ENCODE measurements at places on chromosomes 2 and 18. TPM values are rescaled to one million over a fixed set of nuclear protein-coding genes. Genes with fewer than 3 reads are reported as not detected.
A peak's percentile ranks its signal among the peaks of the same experiment; 100 is the strongest.

Gene SLC16A14
- total RNA-seq: not detected

Gene THUMPD2
- 18.2 TPM for total RNA-seq

Gene DGUOK
- 127 TPM for total RNA-seq

Gene MTCL1
- total RNA-seq: 39.6 TPM

Gene IL37
- not detected for total RNA-seq

Gene POTEC
- 0.98 TPM for total RNA-seq

Gene CD8B2
- not detected for total RNA-seq

Gene MATN3
- total RNA-seq: 13.4 TPM

Gene SLC5A7
- not detected for total RNA-seq

Gene CRYBA2
- total RNA-seq: not detected

Gene ASB1
- total RNA-seq: 43.2 TPM

Gene CPO
- not detected for total RNA-seq

Gene ABCG8
- not detected for total RNA-seq

GRCh38 chr18:79147014-79147413 lies 77.8 kb downstream of the ATP9B start:
- DNase-seq: no peak

GRCh38 chr2:32572737-32573136 lies 55.1 kb upstream of the TTC27 start:
- DNase-seq: peak; percentile 10

DNA sequence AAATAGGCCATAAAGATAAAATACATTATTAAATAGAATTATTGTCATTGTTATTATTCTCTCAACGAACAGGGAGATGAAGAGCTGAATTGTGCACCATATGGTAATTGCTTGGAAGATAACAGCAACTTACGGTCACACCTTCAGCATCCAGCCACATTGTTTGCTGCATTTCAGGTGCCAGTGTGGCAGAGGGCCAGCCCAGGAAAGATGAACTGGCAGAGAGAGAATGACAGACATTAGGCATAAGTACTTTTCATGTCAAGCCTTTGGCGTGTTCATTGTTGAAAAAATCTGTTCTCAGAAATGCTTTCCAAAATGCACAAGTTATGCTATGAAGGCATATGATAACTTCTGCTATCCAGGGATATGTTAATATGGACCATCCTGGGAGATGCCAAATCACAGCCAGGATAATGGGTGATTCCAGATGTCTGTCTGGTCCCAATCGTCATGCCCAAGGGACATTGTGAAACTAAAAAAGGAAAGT lies 748.6 kb upstream of the PIK3C3 start:
- no peak for DNase-seq

- DNase-seq: no peak
Observed at GRCh38 chr2:238459081-238459629, 32.4 kb downstream of the ASB1 start.

DNA sequence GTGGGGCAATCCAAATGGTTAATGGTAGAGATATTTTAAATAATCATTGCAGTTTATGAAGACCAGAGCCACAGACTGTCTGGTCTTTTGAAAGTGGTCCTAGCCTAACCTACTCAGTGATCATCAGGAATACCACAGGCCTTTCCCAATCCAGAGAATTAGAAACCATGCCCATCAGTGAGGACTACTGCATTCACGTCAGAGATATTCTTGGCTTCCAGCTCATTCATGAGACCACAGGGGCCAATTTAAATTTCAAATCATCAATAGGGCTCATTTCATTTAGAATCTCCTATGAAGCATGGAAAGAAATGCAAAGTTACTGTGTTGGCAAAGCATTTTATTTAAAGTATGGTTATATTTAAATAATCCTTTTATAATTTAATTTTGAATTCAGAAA lies 362.3 kb upstream of the KCNJ3 start:
- no peak for DNase-seq

DNA sequence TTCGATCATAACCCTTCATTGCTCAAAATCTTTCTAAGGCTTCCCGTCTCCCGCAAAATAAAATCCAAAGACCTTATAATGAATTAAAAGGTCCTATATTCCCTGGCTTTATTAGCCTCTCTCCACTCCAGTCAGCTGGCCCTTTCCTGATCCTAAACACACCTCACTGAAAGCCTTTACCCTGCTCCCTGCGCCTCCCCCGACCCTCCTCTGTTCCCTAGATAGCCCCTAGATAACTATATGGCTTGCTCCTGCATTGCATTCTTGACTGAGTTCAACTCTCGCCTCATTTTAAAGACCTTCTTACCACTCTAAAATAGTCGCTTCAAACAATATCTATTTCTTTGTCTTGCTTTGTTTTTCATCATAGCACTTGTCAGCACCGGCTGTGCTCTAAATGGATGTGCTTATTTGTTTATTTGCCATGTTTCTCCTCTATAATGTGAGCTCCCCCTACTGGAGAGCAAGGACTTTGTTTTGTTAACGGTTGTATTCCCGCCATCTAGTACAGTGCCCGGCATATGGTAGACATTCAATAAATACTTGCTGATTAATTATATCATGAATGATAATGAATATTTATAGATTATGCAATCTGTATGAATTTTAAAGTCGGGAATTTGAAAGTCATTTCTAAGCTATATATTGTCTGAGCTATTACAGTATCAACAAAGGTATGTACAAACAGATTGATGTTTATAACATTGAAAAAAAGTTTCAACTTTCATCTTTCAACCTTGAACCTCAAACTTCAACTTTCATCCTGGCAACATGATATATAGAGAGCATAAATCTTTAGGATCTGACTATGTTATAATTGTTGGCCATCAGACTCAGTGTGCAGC lies 32.4 kb upstream of the VIT start:
- peak; percentile 75 for DNase-seq

DNA sequence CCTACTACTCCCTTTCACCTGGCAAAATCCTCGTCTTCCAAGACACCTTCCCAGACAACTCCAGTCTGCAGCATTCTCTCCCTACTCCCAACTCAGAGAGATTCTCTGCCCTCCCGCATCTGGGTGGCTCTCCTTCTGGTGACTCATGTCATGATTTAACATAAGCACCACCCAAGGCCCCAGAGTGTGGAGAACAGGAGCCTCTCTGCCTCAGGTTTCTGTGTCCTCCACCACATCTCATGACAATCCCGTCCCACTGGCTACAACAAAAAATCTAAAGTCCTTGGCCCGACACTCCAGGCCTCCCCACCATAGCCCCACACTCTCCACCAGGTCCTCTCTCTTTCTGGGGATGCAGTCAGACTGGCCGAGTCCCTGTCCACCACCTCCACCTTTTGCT lies 197.1 kb downstream of the BCL11A start:
- no peak for DNase-seq

GRCh38 chr18:13281406-13281805 lies 62.8 kb downstream of the LDLRAD4 start:
- no peak for DNase-seq

GRCh38 chr2:241893265-241893664 lies 23.7 kb downstream of the RTP5 start:
- no peak for DNase-seq

GRCh38 chr2:191593622-191594385 lies 84.1 kb upstream of the NABP1 start:
- peak; percentile 73 for DNase-seq

DNA sequence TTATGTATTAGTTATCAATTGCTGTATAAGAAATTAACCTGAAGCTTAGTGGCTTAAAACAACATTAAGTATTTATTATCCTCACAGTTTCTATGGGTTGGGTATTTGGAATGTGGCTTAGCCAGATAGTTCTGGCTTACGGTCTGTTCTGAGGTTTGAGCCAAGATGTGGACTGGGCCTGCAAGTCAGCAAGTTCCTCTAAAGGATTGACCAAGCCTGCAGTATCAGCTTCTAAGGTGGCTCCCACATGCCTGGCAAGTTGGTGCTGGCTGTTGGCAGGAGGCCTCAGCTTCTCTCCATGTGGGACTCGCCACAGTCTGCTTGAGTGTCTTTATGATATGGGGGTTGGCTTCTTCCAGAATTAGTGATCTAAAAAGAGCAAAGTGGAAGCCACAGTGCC lies 45.0 kb upstream of the TCF4 start:
- DNase-seq: no peak

DNA sequence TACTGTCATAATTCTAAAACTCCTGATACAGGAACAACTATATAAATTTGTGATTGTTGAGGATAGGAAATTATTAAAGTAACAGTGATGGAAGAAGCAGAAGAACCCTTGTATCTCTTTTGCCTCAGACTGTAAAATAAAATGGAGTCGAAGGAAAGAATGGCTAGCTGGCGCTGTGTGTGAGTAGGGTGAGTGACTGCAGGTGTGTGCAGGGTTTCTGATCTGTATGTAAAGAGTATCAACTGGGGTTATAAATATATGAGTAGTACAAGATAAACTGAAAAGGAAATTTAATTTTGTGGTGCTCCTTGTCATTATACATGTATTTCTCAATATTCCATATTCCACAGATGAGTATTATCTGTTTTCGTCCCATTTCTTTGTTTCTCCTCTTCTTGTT lies 15.2 kb downstream of the POLI start:
- DNase-seq: no peak

DNA sequence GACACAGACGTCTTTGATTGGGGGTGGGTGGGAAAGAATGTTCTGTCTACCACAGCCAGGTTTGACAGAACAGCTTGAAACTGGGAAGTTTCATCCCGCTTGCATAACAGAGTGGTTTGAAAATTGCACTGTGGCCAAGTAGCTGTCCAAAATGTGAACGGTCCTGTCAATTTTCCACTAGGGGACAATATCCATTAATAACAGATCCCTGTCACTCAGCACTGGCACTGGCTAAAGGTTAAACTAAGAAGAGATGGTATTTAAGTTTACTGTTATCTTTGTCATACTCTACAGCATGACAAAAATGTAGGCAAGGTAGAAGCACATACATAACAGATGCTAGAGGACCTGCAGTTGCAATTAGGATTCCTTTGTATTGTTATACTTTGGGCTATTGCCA lies 55.6 kb upstream of the ACMSD start:
- peak; percentile 23 for DNase-seq

- DNase-seq: no peak
Observed at GRCh38 chr2:172083628-172084394, 1.5 kb upstream of the DLX1 start.

DNA sequence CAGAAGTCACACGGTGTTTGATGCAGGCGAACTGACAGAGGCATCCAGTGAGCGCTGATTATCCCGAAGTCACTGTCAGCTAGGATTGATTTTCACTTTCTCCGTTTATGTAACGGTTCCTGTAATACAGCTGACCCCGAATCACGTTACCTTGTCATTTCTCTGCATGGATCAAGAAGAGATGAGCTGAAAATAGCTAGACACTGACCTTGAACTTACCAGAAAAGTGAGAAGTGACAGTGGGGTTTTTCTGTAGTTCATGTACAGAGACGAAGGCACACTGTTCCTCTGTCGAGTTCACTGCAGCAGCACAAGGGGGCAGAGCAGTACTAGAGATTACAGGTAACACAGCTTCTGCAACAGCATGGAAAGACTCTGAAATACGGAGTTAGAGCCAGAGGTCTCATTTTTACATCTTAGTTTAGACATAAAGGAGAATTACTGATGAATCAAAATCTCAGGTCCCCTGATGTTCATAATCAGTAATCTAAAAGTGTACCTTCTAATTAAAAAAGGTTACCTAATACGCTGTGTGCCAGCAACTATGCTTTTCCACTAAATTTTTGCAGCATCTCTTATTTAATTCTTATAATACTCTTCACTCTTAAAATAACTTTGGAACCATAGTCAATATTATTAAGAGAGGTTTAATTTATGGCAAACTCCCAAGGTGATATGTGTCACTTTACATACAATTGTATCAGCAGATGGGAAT lies 33.1 kb downstream of the ARHGAP15 start:
- peak; percentile 57 for DNase-seq

GRCh38 chr18:60935041-60935910 lies 398.0 kb upstream of the CDH20 start:
- DNase-seq: no peak

DNA sequence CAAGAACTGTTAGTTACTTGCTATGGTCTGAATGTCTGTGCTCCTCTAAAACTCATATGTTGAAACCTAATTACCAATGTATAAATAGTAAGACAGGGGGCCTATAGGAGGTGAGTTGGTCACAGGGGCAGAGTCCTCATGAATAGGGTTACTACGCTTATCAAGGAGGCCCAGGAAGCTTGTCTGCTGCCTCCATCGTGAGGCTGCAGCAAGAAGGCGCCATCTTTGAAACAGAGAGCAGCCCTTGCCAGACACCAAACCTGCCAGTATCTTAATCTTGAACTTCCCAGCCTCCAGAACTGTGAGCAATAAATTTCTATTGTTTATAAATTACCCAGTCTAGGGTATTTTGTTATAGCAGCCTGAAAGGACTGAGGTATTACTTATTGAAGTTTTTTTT lies 79.1 kb downstream of the TGIF1 start:
- no peak for DNase-seq

- peak; percentile 37 for DNase-seq
Observed at GRCh38 chr2:169828141-169828811, 1.0 kb downstream of the UBR3 start.

DNA sequence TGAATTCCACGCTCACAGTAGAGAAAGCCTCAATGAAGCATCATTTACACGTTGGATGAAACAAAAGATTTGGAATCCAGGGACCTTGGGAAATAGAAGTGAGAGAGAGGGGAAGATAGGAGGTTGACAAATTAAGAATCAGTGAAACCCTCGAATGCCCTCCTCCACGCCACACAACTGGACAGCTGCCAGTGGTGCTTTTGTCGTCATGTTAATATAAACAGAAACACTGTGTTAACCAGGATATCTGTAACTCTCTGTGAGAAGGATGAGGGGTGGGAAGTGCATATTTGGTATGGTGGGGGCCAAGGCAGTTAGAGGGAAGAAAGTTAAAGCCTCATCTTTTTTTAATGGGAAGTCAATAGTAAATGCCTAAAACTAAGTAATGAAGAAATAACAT lies 108.7 kb downstream of the GFPT1 start:
- DNase-seq: no peak

GRCh38 chr2:187263675-187264560 lies 184.1 kb downstream of the CALCRL start:
- DNase-seq: no peak

GRCh38 chr18:72375618-72376017 lies 168.5 kb downstream of the CBLN2 start:
- peak; percentile 37 for DNase-seq

GRCh38 chr18:23359421-23359820 lies 93.7 kb upstream of the RIOK3 start:
- no peak for DNase-seq

GRCh38 chr2:223729781-223730180 lies 107.6 kb downstream of the AP1S3 start:
- DNase-seq: no peak

GRCh38 chr18:75154997-75155396 lies 53.9 kb downstream of the PTGR3 start:
- DNase-seq: no peak
